ENCODE measurements at places on chromosomes 4 and X.
A peak's percentile ranks its signal among the peaks of the same experiment; 100 is the strongest.

DNA sequence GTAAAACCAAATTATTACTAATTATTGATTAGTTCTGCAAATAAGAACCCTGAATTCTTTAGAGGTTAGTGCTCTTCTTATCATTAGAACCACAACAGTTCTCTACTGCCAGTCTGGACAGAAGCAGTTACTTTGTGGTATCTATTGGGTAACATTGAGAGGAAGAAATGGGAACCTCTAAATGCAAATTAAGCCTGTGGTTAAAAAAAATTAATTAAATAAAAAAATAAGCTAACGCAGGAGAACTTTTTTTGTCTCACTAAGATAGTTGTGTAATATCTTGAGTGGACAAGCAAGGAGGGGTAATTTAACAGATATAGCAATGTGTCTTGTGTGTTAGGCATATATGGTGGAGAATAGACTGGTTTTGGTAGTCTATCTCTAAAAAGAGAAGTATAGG lies 32.9 kb upstream of the TET2 start:
- no peak for DNase-seq

- DNase-seq, result no peak
Measured at GRCh38 chr4:156971676-156972378, at the start of gene PDGFC. PDGFC (minus strand) TSS chr4:156971799; CDS start chr4:156970903, 896 bp downstream.

DNA sequence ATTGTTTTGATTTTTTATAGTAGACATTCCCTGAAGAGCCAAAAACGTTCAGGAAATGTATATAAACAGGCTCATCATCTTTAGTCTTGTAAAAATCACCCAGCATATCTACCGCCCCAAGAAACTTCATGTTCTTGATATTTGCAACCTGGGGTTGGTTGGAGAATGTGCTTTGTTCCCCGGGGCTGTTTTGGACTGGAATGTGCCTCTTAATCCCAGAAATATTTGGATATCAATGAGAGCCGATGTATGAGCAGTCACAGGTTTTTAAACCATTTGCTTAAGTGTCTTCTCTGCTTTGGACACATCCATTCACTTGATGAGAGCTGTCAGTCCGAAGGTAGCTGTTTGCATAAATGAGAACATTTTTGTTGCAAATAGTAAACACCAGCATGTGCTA lies 449.7 kb downstream of the PCDH7 start:
- DNase-seq, result no peak

DNA sequence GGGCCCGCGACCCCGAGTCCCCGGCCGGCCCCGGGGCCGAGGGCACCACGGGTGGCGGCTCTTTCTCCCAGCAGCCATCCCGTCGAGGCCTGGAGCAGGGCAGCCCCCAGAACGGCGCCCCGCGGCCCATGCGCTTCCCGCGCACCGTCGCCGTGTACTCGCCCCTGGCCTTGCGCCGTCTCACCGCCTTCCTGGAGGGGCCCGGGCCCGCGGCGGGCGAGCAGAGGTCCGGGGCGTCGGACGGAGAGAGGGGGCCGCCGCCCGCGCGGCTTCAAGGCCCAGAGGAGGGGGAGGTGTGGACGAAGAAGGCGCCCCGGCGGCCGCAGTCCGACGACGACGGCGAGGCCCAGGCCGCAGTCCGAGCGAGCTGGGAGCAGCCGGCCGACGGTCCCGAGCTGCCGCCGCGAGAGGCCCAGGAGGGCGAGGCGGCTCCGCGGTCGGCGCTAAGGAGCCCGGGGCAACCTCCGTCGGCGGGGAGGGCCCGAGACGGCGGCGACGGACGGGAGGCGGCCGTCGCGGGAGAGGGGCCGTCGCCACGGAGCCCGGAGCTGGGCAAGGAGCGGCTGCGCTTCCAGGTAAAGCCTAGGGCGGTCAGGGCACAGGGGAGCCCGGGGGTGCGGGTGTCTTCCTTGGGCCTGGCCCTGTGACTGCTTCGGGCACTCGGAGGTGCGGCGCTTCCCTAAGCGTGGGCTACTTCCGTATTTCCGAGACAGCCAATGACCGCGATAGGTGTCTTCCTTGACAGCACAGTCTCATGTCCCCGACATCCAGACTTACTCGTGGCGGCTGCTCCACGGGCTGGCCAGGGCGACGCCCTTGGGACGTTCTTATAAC lies 845 bp downstream of the ZAR1 start:
- no peak for DNase-seq

- DNase-seq, result no peak
Measured at GRCh38 chr4:137541181-137541580, 8.9 kb upstream of the PCDH18 start.

GRCh38 chr4:184937745-184938144 lies 80.5 kb upstream of the HELT start:
- DNase-seq, result no peak

GRCh38 chrX:46461660-46462191 lies 83.5 kb downstream of the ZNF674 start:
- no peak for DNase-seq

DNA sequence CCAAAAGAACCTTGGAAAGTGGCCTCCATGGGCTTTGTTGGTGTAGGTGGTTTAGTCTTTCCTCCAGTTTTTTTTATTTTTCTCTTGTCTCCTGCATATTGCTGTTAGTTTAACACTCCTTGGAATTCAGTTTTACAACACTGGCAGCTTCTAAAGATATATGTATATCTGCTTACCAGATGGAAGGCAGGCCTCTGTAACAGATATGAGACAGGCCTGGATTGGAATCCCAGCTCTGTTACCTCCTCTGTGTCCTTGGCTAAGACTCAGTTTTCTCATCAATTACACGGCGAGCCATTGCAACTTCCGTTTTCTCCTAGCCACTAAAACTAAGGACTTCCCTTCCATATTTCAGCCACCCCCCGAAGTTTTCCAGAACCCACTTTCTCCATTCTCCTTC lies 133.4 kb upstream of the SMAD1 start:
- DNase-seq, result no peak

DNA sequence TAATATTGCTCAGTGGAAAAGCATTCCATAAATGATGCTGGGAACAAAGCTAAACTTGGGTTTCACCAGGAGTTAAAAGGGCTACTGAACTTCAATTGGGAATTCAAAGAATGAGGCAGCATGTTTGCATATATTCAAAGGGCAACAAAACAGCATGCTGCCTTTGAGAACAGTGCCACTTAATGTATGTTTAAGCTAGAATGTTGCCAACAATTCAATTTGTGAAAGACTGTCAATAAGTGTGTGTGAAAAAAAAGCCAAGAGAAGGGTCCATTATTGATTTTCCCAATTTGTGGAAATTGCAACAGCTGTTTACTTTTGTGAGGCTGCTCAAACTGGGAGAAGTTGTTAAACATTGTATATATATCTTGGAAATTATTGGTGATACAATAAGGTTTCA lies 701.9 kb upstream of the ACTRT1 start:
- DNase-seq, result no peak

DNA sequence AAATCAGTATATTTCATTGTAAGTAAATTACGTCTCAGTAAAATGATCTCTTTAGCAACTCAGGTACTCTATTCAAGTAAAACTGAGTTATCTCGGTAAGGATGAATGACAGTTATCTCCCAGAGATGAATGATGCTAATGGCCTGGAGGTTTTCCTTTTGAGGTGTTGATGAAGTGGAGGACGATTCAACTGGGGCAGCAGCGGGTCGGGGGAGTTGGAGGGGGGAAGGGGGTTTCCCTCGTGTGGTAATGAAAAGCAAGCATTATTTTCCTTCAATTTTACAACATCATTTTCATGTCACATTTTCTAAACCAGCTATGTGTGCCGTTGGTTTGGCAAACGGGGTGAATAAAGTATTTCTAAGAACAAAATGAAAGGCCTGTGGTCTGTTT lies 92.4 kb upstream of the ATXN3L start:
- DNase-seq, result no peak

DNA sequence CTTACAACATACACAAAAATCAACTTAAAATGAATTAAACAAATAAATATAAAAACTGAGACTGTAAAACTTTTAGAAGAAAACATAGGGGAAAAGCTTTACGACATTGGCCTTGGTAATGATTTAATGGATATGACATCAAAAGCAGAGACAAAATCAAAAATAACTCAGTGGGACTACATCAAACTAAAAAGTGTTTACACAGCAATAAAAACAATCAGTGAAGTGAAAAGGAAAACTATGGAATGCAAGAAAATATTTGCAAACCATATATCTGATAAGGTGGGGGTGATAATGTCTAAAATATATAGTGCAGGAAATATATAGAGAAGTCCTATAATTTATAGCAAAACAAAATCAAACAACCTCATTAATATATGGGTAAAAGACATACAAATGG lies 364.4 kb upstream of the INTU start:
- DNase-seq, result no peak

DNA sequence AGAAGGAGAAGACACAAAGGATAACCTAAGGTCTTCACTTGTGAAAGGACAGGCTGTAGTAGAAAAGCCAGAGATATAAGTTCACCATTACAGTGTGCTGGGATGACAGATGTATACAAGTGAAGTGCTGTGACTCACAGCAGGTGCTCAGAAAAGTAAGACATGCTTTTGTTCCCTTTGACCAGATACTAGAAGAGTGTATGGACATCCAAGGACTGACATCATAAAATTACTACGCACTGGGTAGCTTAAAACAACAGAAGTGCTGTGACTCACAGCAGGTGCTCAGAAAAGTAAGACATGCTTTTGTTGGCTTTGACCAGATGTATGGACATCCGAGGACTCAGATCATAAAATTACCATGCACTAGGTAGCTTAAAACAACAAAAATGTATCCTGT lies 61.6 kb upstream of the BTC start:
- DNase-seq, result no peak

- no peak for DNase-seq
Measured at GRCh38 chr4:168717847-168718246, 221.0 kb downstream of the PALLD start.

DNA sequence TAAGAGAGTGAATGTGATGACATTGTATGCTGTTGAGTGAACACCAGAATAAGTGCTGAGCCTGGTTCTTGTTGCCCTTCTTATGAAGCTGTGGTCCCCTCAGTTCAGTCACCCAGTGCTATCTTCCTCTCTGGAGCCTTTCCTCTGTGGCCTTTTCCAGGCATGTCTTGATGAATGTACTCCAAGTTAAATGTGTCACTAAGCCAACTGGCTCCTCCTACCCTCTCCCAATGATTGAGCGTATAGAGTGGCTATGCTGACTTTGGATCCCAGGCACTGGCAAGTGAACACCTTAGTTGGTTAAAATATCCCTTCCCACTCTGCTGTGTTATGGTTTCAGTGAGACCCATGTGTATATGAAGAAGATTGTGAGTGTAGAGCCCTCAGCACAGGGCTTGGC lies 134.1 kb upstream of the MAMLD1 start:
- no peak for DNase-seq

- DNase-seq, result no peak
Measured at GRCh38 chr4:124111922-124112321, 600.6 kb downstream of the ANKRD50 start.

GRCh38 chrX:105910563-105911105 lies 88.3 kb downstream of the NRK start:
- DNase-seq, result no peak

GRCh38 chr4:187077744-187078401 lies 354.2 kb upstream of the FAT1 start:
- no peak for DNase-seq

- no peak for DNase-seq
Measured at GRCh38 chrX:104679175-104679574, 113.2 kb downstream of the IL1RAPL2 start.

- no peak for DNase-seq
Measured at GRCh38 chrX:24150898-24151297, 1.4 kb downstream of the ZFX start.

DNA sequence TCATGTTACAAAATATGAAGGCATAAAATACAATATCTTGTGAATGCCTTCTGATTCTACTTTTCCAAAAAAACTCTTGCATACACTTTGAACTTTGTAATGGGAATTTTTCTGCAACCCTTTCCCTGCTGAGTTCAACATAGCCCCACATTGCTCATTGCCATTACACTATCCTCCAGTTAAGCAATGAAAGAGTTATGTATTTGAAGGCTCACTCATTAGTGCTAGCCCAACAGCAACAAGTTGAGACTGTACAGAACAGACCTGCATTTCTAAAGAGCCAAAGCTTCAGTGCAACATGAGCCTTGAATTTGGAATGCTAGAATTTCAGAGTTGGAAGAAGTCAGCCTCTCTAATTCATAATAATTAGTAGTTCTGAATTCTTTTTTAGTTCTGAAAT lies 44.4 kb upstream of the STAG2 start:
- DNase-seq, result no peak

DNA sequence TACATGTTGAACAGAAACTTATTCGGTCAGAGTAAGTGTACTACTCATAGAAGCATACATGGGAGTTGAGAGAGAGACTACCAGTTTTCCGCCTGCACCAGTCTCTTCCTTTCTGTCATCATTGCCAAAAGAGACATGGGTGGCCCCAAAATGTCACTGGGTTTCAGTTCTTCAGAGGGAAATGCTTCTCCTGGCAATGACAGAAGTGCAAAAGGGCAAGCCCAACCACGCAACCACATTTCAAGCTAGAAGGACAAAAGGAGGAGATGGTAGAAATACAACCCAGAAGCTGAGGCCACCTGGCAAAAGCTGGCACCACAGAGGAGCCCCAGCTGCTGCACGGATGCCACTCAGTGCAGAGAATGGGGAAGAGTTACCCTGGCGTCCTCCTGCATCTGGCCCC lies 320.1 kb downstream of the BCOR start:
- DNase-seq, result peak; percentile 8

GRCh38 chr4:82044141-82044993 lies 329.4 kb downstream of the HNRNPD start:
- no peak for DNase-seq

Data from activated T-cell treated with anti-CD3 and anti-CD28 coated beads for 24 hours (primary cell).